ENCODE measurements at places on chromosomes 6 and 20. TPM values are rescaled to one million over a fixed set of nuclear protein-coding genes. Genes with fewer than 3 reads are reported as not detected.

SNRPB2 gene
- total RNA-seq = 48.7 TPM

RHAG gene
- total RNA-seq = not detected

OR12D3 gene
- total RNA-seq = not detected

TBC1D7 gene
- 17.6 TPM for total RNA-seq

PDE10A gene
- 20.0 TPM for total RNA-seq

UNC5CL gene
- total RNA-seq = under 0.01 TPM

HLA-DQA1 gene
- total RNA-seq = 0.40 TPM

BRPF3 gene
- 10.7 TPM for total RNA-seq

PAX1 gene
- not detected for total RNA-seq

SPATS1 gene
- total RNA-seq = not detected

GPX5 gene
- not detected for total RNA-seq

SERPINB6 gene
- total RNA-seq = 108 TPM

CRISP3 gene
- total RNA-seq = not detected

CALHM6 gene
- total RNA-seq = 0.31 TPM

IL17F gene
- total RNA-seq = not detected

RAET1G gene
- 2.6 TPM for total RNA-seq

TREML2 gene
- not detected for total RNA-seq

WFDC2 gene
- total RNA-seq = not detected

TMEM200A gene
- 102 TPM for total RNA-seq

ZC2HC1B gene
- total RNA-seq = not detected

KIF25 gene
- total RNA-seq = not detected

TFAP2A gene
- 0.44 TPM for total RNA-seq

SLC32A1 gene
- total RNA-seq = not detected

C6orf141 gene
- 0.25 TPM for total RNA-seq

CST3 gene
- total RNA-seq = 310 TPM

PBOV1 gene
- total RNA-seq = not detected

MAPK13 gene
- total RNA-seq = 2.8 TPM

CCN6 gene
- not detected for total RNA-seq

PM20D2 gene
- 4.5 TPM for total RNA-seq

ARMC2 gene
- 1.9 TPM for total RNA-seq

SCUBE3 gene
- total RNA-seq = 9.2 TPM

ALDH8A1 gene
- total RNA-seq = 0.92 TPM

SNPH gene
- total RNA-seq = 6.2 TPM

ULBP1 gene
- total RNA-seq = under 0.01 TPM

C4B gene
- total RNA-seq = 4.8 TPM

SRSF12 gene
- under 0.01 TPM for total RNA-seq

IP6K3 gene
- total RNA-seq = not detected

RGS19 gene
- total RNA-seq = 5.7 TPM

PRDM13 gene
- not detected for total RNA-seq

SNRPB gene
- total RNA-seq = 97.9 TPM

RAD21L1 gene
- total RNA-seq = not detected

PACRG gene
- 0.12 TPM for total RNA-seq

GTSF1L gene
- not detected for total RNA-seq

RNF182 gene
- total RNA-seq = 0.40 TPM

TPD52L1 gene
- total RNA-seq = 29.0 TPM

OXT gene
- not detected for total RNA-seq

CCDC170 gene
- 2.0 TPM for total RNA-seq

UBE2C gene
- total RNA-seq = 11.4 TPM

MUCL3 gene
- not detected for total RNA-seq

OR14J1 gene
- total RNA-seq = not detected

TGM3 gene
- not detected for total RNA-seq

Data from aortic smooth muscle cell (primary cell).